ENCODE measurements at places on chromosomes 3 and 15.

DNA sequence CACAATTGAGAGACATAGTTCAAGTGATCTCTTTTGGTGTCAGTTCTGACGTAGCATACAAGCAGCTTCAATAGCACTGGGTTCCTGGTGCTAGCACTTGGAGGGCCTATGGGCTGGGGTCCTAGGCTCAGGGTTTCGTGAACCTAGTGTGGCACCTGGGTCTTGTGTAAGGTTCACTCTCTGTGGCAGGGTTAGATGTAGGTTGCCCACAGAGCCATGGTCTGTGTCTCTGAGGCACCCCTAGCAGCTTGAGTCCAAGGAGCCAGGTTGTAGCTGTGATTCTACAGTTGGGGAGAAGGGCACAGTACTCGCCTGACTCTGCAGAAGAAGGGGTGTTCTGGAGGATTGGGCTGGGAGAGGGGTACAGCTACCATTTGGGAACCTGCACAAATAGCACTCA is 282.6 kb upstream of the LRRC3B start:
- no peak for DNase-seq

GRCh38 chr3:31462050-31462569 is 70.6 kb upstream of the STT3B start:
- peak; percentile 11 for DNase-seq

GRCh38 chr3:122469659-122470058 is 45.1 kb downstream of the KPNA1 start:
- no peak for DNase-seq

- no peak for DNase-seq
Observed at GRCh38 chr15:62104846-62105245, 38.1 kb downstream of the C2CD4A start.

DNA sequence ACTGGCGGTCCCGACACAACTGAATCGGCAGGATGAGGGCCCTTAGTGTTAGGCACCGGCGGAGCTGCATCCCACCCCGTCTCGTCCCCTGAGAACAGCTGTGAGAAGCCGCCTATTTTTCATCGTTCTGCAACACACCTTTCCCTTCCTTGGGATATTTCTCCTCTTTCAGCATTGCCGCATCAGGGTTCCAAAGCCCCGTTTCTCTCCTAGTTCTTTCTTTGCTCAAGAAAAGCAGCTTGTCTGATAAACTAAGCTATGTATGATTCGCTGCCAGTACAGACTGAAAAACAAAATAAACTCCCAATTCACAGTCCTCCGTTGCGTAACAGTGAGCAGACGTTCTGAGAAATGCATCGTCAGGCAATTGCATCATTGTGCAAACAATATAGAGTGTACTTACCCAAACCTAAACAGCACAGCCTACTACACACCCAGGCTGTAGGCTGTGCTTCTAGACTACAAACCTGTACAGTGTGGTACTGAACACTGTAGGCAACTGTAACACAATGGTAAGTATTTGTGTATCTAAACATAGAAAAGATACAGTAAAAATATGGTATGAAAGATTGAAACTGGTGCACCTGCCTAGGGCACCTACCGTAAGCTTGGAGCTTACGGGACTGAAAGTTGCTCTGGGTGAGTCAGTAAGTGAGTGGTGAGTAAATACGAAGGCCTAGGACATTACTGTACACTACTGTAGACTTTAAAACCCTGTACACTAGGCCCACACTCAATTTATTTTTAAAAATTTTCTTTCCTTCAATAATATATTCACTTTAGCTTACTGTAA is 8.9 kb upstream of the ADAMTS17 start:
- DNase-seq, result no peak

- no peak for DNase-seq
Observed at GRCh38 chr3:119230071-119230470, 10.6 kb downstream of the B4GALT4 start.

GRCh38 chr3:122516846-122517360 is 2.2 kb upstream of the KPNA1 start:
- DNase-seq, result no peak

DNA sequence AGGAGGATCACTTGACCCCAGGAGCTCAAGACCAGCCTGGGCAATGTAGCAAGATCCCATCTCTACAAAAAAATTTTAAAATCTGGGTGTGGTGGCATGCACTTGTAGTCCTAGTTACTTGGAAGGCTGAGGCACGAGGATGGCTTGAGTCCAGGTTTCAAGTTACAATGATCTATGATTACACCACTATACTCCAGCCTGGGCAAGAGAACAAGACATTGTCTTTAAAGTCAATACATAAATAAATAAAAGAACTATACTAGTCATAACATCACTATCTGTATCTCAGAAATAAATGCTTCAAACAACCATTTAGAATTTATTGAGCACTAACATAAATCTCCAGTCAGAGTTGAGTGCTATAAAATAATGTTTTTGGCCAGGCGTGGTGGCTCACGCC is 8.5 kb upstream of the PHLDB2 start:
- no peak for DNase-seq

Data from activated T-cell treated with anti-CD3 and anti-CD28 coated beads for 4 hours (primary cell).